ENCODE measurements at places on chromosomes 7 and 10.

DNA sequence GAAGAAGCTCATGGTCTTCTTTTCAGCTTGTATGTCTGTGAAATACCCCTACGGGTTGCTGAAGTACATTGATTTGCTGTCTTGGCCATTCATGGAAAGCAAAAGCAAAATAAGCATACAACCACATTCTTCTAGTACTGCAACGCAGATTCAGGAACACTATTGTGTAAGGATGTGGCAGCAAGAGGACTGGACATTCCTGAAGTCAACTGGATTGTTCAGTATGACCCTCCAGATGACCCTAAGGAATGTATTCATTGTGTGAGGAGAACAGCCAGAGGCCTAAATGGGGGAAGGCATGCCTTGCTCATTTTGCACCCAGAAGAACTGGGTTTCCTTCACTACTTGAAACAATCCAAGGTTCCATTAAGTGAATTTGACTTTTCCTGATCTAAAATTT, 133.4 kb upstream of the ANKRD1 start:
- no peak for DNase-seq

GRCh38 chr7:45703373-45703821, 129.2 kb downstream of the ADCY1 start:
- DNase-seq, result no peak

- DNase-seq, result no peak
These were observed 68.0 kb downstream of the VOPP1 start for GRCh38 chr7:55504093-55504859.

DNA sequence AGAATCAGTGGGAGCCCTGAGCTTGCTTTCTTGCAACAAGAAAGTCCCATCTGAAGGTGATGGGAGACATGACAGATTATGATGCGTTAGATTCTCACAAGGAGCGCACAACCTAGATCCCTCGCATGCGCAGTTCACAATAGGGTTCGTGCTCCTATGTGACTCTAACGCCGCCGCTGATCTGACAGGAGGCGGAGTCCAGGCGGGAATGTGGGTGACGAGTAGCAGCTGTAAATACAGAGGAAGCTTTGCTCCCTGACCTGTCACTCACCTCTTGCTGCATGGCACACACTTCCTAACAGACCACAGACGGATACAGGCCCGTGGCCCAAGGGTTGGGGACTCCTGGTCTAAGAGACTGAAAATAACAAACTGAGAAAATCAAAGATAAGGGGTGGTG, 1163.4 kb upstream of the AUTS2 start:
- DNase-seq, result no peak

GRCh38 chr7:17617380-17617779, 318.9 kb downstream of the AHR start:
- DNase-seq, result no peak

GRCh38 chr10:15088428-15089261, at the start of gene ACBD7:
TSS of gene ACBD7 (minus strand) at chr10:15088776. CDS start at chr10:15088728, 48 bp downstream.
- no peak for DNase-seq

DNA sequence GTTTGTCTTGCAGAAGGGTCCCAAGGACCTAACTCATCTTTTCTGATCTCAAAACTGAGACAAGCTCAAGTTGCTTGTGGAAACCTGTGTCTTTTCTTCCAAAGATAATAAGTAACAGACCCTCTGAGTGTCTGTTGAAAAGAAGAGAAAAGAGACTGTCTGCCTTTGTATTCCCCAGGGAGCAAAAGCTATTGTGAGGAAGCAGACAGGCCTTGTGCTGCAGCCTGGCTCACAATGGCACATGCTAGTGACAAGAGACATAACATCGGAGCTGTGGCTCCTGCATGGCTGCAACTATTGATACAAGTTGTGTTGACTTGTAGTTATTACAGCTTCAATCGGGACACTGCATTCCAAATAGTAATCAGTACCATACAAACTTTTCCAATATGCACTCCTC, 202.9 kb downstream of the DKK1 start:
- DNase-seq, result no peak

DNA sequence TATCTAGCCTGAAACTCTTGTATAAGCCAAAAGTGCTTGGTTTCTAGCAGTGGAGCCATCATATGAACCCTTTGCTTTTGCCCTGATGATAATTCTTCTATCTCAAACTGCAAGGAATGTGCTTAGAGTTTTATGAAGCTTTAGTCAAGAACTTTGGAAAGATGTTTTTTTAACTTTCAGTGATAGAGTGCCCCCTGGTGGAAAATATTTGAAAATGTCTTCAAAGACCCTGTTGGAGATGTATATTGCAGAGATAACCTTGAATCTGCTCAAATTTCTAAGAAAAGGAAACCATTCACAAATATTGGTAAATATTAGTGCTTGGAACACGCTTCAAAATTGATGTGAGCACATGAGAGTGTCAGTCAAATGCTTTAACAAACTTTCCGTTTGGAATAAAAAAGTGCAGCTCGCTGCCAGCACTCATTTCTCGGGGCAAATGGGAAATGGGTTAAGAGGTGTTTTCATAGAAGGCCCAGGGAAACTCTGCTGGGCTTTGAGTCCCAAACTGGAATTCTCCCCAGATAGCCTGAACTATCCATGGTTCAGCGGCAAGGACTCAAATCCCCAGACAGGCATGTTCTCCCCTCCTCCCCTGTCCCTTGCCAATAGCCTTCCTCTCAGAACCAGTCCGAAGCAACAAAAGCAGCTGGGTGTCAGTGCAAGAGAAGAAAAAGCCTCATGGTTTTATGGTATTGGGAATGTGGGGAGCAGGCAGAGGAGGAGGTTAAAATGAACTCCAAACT, 129.3 kb downstream of the MYOF start:
- no peak for DNase-seq
